Smooth muscle cell of bladder (primary cell): ENCODE measurements at places on chromosomes 3 and 15. TPM values are rescaled to one million over a fixed set of nuclear protein-coding genes. Genes with fewer than 3 reads are reported as not detected.

The PRRT3 gene
- total RNA-seq = 1.6 and 2.1 TPM in 2 replicates

The EFCAB12 gene
- total RNA-seq = under 0.01 and 0.09 TPM in 2 replicates

The IGDCC3 gene
- total RNA-seq = not detected in 2 replicates

The GCNT3 gene
- total RNA-seq = 0.14 and 0.46 TPM in 2 replicates

The DUOXA1 gene
- not detected in 2 replicates for total RNA-seq

The THOC7 gene
- 45.6 and 49.8 TPM in 2 replicates for total RNA-seq

The GPR15 gene
- total RNA-seq = not detected in 2 replicates

The ST8SIA2 gene
- not detected in 2 replicates for total RNA-seq

The GOLGB1 gene
- 55.3 and 60.3 TPM in 2 replicates for total RNA-seq

The LPP gene
- total RNA-seq = 50.3 and 60.1 TPM in 2 replicates

The CHRFAM7A gene
- total RNA-seq = 0.14 TPM in 1 of 2 replicates, not detected in the other
